CD4-positive, alpha-beta memory T cell (primary cell): ENCODE measurements at places on chromosomes 13 and 19. TPM values are rescaled to one million over a fixed set of nuclear protein-coding genes. Genes with fewer than 3 reads are reported as not detected.
A peak's percentile ranks its signal among the peaks of the same experiment; 100 is the strongest.

Gene WDR88
- total RNA-seq: 0.58 TPM

DNA sequence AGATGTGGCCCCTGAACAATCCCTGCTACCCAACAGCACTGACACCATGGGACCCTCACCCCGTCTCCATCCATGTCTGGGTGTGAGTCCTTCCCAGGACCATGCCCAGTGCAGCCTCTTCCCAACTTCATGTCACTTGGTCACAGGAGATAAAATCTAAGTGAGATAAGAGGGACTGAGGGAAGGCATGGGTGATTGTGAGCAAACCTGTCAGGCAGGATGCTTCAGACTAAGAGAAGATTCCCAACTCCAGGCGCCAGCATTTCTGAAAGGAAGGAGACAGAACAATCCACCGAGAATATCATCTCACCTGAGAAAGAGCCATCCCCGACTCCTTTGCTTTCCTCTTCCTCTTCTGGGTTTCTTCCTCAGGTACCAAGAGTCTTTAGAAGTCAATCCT is 7.5 kb downstream of the ZNF320 start:
- DNase-seq: no peak

Gene EXOSC5
- total RNA-seq: 18.2 TPM

Gene OR7C1
- total RNA-seq: not detected

Gene C19orf85
- not detected for total RNA-seq

GRCh38 chr19:45468803-45469131 is 971 bp downstream of the FOSB start:
- DNase-seq: no peak

GRCh38 chr13:27440408-27440807 is 10.0 kb downstream of the MTIF3 start:
- no peak for DNase-seq

Gene HPN
- total RNA-seq: 0.15 TPM

Gene PCDH17
- not detected for total RNA-seq

DNA sequence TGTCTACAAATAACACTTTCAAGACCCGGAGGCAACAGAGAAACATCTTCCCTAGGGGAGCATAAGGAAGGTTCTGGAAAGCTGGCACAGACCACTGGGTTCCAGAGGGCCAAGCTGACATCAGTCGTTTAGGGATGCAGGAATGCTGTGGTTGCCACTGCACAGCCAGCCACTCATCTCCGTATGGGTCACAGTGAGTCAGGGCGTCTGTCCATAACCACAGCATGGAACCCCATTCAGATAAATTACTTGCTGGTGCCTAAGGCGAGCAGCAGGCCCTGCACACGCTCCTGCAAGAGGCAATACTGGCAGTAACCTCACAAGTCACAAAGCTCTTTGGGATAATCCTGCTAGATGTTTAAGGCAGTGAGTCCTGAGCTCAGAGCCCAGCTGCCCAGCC is 140.9 kb upstream of the UBL3 start:
- no peak for DNase-seq

DNA sequence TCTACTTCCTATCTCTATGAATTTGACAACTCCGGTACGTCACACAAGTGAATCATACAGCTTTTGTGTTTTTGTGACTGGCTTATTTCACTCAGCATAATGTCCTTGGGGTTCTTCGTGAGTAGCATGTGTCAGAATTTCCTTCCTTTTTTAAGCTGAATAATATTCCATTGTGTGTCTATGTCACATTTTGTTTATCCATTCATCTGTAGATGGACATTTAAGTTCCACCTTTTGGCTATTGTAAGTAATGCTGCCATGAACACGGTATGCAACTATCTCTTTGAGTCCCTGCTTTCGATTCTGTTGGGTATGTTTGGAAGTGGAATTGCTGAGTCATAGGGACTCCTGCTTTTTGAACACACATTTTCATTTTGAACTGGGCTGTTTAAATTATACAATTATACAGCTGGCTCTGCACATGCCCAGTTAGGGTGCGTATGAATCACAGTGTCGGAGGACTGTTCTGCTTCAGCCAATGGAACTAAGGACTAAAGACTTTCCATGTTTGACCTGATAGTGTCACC is 43.0 kb upstream of the C13orf42 start:
- DNase-seq: no peak

DNA sequence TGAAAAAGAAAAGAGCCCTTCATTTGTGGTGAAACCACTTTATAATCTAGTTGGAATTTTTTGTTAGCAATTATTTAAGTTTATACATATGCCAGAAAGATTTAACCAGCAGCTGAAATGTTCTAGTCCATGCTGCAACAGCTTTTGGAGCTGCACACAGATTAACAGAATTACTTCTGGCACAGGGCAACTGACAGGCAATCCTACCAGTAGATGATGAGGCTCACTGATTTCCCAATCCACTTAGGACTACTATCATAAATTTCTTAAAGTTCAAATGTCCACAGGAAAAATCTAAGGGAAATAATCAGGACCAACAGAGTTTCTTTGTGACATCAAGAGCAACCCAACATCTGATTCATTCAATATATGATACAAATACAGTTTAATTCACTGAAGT is 78.8 kb downstream of the CRYL1 start:
- no peak for DNase-seq

- peak; percentile 76 for DNase-seq
These were observed 850 bp downstream of the MTMR6 start for GRCh38 chr13:25286308-25286968.

Gene FPR1
- not detected for total RNA-seq

GRCh38 chr13:94988654-94989053 is 276.3 kb upstream of the SOX21 start:
- DNase-seq: no peak

- no peak for DNase-seq
These were observed 242.8 kb downstream of the B3GLCT start for GRCh38 chr13:31442571-31442970.

GRCh38 chr13:110128546-110128945 is 178.4 kb downstream of the COL4A1 start:
- no peak for DNase-seq

DNA sequence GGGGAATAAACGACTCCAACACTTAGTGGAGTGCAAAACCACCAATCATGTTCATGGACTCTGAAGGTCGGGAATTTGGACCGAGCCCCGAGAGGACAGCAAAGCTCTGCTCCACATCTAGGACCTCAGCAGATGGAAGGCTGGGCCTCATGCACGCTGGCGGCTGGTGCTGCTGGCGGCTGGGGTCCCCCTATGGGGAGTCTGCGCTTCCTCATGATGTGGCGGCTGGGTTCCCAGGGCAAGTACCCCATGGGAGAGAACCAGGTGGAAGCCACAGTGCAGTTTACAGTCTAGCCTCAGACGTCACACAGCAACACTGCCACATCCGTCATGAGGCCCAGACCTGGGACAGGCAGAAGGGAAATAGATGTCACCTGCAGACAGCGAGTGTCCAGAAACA is 13.2 kb downstream of the PEPD start:
- no peak for DNase-seq
